ENCODE measurements at places on chromosomes 2 and 18. TPM values are rescaled to one million over a fixed set of nuclear protein-coding genes. Genes with fewer than 3 reads are reported as not detected.

Gene LYG2
- not detected for total RNA-seq

Gene IGFBP2
- total RNA-seq = 185 TPM

Gene ABCG8
- total RNA-seq = not detected

Gene CTIF
- 70.6 TPM for total RNA-seq

Gene DAW1
- total RNA-seq = 0.65 TPM

Gene ALPG
- not detected for total RNA-seq

Gene RASGRP3
- 39.9 TPM for total RNA-seq

Gene STARD6
- not detected for total RNA-seq

Gene C2orf78
- total RNA-seq = not detected

Gene CXXC1
- total RNA-seq = 37.1 TPM

Gene RBM45
- 6.4 TPM for total RNA-seq

Gene MROH2A
- not detected for total RNA-seq

Gene ERMN
- not detected for total RNA-seq

Gene PPM1G
- total RNA-seq = 35.2 TPM

Gene AFG3L2
- 92.2 TPM for total RNA-seq

Gene ATP9B
- total RNA-seq = 19.4 TPM

Gene TCF7L1
- total RNA-seq = 17.1 TPM

Gene IDH1
- total RNA-seq = 36.5 TPM

Gene STON1
- 16.7 TPM for total RNA-seq

Gene GAD1
- total RNA-seq = not detected

Gene CCDC178
- total RNA-seq = 1.4 TPM

Gene ZBTB14
- 8.0 TPM for total RNA-seq

Gene ANKRD30B
- not detected for total RNA-seq

Gene SPRED2
- total RNA-seq = 26.4 TPM

Gene BMP10
- 0.27 TPM for total RNA-seq

Gene MEP1B
- total RNA-seq = not detected

Gene ASB18
- 1.9 TPM for total RNA-seq

Gene TGFA
- total RNA-seq = 1.0 TPM

Gene MAP3K19
- not detected for total RNA-seq

Gene FAM161A
- total RNA-seq = 1.5 TPM

Gene MATN3
- 0.29 TPM for total RNA-seq

Gene GALNT5
- total RNA-seq = 0.39 TPM

Gene LINC00305
- total RNA-seq = not detected

Gene GCG
- not detected for total RNA-seq

Gene CASP10
- 9.9 TPM for total RNA-seq

Gene SERPINB3
- total RNA-seq = not detected

Gene SOX11
- total RNA-seq = 0.42 TPM

Gene OTOS
- total RNA-seq = not detected

Gene SCYGR4
- not detected for total RNA-seq

Gene GAL3ST2
- 0.44 TPM for total RNA-seq

Gene SCN1A
- 0.32 TPM for total RNA-seq

Gene PLGLB2
- total RNA-seq = not detected

Gene VPS54
- 14.4 TPM for total RNA-seq

Gene CSRNP3
- total RNA-seq = 4.7 TPM

Gene POTEE
- total RNA-seq = 0.10 TPM

Gene TLX2
- not detected for total RNA-seq

Gene DOK6
- total RNA-seq = 11.2 TPM
